CD4-positive, alpha-beta memory T cell (primary cell): ENCODE measurements at places on chromosomes 13 and 19. TPM values are rescaled to one million over a fixed set of nuclear protein-coding genes. Genes with fewer than 3 reads are reported as not detected.

DNA sequence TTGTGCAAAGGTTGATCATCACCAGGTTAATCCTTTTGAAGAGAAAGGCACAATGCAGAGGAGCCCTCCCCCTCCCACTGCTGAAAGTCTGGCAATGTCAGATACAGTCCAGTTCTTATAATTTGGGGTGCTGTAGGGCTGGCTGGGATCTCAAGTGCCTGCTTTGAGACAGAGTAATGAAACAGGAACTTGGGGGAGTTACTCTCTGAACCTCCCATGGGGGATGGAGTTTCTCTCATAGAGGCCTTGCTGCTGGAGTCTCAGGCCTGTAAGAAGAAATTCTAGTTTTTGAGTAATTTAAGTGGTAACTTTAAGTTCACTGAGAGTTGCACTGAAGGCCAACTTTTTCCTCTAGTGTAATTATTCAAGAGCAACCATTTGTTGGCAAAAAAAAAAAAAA lies 410.5 kb downstream of the KCNRG start:
- H3K36me3 ChIP-seq, result no peaks in the 10 kb centered on the region
- no peak for DNase-seq
- H3K4me1 ChIP-seq, result peaks cover 18% of the 10 kb centered on the region
- H3K4me3 ChIP-seq, result no peak overlapping the region

GRCh38 chr19:32232449-32232848 lies 113.0 kb upstream of the ZNF507 start:
- H3K4me1 ChIP-seq, result no peaks in the 10 kb centered on the region
- no peak overlapping the region for H3K4me3 ChIP-seq
- no peaks in the 10 kb centered on the region for H3K27me3 ChIP-seq
- DNase-seq, result no peak
- H3K27ac ChIP-seq, result no peak overlapping the region

Gene TMEM143
- total RNA-seq, result 27.6 TPM

Gene IGSF23
- total RNA-seq, result not detected

- no peaks in the 10 kb centered on the region for H3K27me3 ChIP-seq
- H3K4me1 ChIP-seq, result no peaks in the 10 kb centered on the region
- no peak overlapping the region for H3K4me3 ChIP-seq
- peaks cover 51% of the 10 kb centered on the region for H3K36me3 ChIP-seq
- DNase-seq, result no peak
Observed at GRCh38 chr19:47497821-47498520, 14.0 kb upstream of the KPTN start.

Gene COX7A1
- not detected for total RNA-seq

Gene PROZ
- total RNA-seq, result not detected

Gene DKKL1
- not detected for total RNA-seq

GRCh38 chr13:106172176-106172905 lies 363.1 kb downstream of the EFNB2 start:
- H3K4me1 ChIP-seq, result no peaks in the 10 kb centered on the region
- H3K4me3 ChIP-seq, result no peak overlapping the region
- no peak overlapping the region for H3K27ac ChIP-seq
- no peaks in the 10 kb centered on the region for H3K27me3 ChIP-seq

DNA sequence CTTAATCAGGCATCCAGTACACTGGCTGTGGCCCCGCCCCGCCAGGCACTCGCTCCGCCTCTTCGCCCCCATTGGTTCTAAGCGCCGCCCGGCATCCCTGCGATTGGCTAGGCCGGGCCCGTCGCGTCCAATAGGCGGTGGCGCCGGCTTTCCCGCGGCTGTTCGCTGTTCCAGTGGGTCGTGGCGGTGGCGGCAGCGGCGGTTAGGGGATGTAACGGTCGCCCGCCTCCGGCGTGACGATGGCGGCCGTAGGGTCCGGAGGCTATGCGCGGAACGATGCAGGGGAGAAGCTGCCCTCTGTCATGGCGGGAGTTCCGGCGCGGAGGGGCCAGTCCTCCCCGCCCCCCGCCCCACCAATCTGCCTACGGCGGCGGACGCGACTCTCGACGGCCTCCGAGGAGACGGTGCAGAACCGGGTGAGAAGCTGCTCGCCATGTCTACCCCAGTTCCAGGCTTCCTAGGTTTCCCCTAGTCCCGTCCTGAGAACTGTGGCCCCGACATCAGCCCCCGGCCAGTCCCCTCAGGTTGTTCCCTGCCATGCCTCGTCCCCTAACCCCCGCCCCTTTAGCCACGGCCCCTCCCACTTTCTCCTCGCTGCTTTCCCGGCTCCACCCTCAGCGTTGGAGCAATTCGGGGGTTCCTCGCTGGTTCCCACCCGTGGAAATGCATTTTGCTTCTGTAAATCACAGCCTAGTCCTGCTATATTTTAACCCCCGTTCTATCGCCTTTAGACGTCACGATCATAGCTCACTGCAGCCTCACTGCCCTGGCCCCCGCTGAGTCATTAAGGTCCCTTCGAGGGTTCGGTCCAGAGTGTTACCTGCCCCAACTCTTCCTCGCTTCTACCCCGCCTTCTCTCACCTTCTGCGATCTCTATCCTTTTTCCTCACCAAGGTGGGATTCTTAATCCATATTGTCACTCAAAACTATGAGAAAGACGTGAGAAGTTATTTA lies at the start of gene WDR62:
Gene WDR62 (plus strand): TSS at position 165 of the 954 bp plus-strand sequence. CDS start 75 bp downstream, at position 240.
- peak within 1 kb of the TSS; percentile 78 for H3K27ac ChIP-seq
- H3K27me3 ChIP-seq, result no peaks in the 10 kb centered on the region
- H3K36me3 ChIP-seq, result peaks cover 4% of the 10 kb centered on the region
- peaks cover 11% of the 10 kb centered on the region for H3K4me1 ChIP-seq

Gene ZNF626
- total RNA-seq, result 18.6 TPM

DNA sequence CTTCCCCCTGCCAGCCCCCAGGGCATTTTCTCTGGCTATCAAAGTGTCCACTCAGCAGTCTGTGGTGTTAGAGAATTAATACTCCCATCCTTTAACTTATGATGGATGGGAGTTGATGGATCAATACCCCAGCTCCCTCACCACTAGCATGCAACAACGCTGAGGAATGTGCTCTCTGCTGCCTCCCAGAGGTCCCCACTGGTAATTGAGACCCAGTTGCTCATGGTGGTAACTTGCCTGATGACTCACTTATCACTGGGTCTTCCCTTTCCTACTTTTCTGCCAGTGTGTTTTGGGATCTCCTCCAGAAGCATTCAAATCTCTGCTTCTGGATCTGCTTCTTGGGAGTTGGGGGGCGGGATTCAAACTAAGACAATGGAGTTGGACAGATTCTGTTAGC lies 20.3 kb upstream of the CACNA1A start:
- no peak overlapping the region for H3K4me3 ChIP-seq
- H3K27me3 ChIP-seq, result no peaks in the 10 kb centered on the region
- H3K4me1 ChIP-seq, result no peaks in the 10 kb centered on the region
- DNase-seq, result no peak

Gene TNNT1
- not detected for total RNA-seq

- H3K4me1 ChIP-seq, result no peaks in the 10 kb centered on the region
- no peaks in the 10 kb centered on the region for H3K36me3 ChIP-seq
- H3K4me3 ChIP-seq, result no peak overlapping the region
- no peak overlapping the region for H3K27ac ChIP-seq
Observed at GRCh38 chr13:54965881-54966280, 1937.3 kb downstream of the OLFM4 start.

GRCh38 chr19:55251341-55252081 lies 7.3 kb downstream of the PPP6R1 start:
- peak overlapping the region; percentile 61 for H3K27ac ChIP-seq
- H3K36me3 ChIP-seq, result peaks cover 5% of the 10 kb centered on the region

GRCh38 chr19:45713141-45713540 lies 17.6 kb downstream of the FBXO46 start:
- H3K27ac ChIP-seq, result no peak overlapping the region
- H3K4me1 ChIP-seq, result peaks cover 32% of the 10 kb centered on the region
- no peak overlapping the region for H3K4me3 ChIP-seq
